ENCODE measurements at places on chromosomes 4 and X. TPM values are rescaled to one million over a fixed set of nuclear protein-coding genes. Genes with fewer than 3 reads are reported as not detected.

DNA sequence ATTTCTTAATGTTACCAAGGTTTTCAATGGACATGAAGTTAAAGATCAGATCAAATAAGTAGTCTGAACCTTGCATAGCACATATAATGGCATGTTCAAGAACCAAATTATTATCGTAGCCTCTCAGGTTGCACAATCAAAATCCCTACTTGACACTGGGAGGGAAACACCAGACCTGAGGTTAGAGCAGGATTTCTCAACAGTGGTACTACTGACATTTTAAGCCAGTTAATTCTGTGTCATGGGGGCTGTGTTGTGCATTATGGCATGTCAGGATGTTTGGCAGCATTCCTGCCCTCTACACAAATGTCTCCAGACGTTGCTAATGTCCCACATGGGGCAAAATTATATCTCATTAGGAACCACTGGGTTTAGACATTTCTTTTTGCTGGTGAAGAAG, 20.8 kb downstream of the RLIM start:
- DNase-seq: no peak

DNA sequence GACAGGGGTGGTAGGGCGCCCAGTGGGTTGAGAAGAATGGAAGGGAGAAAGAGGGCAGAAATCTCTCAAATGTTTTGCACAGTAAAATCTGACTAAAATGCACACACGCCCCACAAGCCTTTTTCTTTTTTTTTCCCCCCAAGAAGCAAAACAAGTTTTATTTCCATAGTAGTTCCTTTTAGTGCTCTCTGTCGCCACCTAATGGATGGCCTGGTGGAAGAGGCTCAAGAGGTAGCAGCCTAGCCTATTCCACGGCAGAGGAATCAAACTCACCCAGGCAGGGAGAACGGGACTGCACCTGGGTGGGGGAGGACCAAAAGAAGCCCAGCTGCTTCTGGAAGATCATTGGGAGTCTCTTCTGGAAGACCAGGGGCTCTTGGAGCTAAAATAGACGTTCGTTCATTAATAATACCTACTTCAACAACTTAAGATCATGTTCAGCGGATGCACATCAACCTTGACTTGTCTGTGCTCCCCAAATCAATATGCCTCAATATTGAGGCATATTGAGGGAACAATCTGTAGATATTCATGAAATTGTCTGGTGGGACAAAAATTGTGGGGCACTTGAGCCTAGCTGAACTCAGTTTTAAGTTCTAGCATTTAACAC, 31.6 kb upstream of the IRAK1 start:
- peak; percentile 94 for DNase-seq

- no peak for DNase-seq
Observed at GRCh38 chr4:140344101-140344500, 29.3 kb upstream of the SCOC start.

DNA sequence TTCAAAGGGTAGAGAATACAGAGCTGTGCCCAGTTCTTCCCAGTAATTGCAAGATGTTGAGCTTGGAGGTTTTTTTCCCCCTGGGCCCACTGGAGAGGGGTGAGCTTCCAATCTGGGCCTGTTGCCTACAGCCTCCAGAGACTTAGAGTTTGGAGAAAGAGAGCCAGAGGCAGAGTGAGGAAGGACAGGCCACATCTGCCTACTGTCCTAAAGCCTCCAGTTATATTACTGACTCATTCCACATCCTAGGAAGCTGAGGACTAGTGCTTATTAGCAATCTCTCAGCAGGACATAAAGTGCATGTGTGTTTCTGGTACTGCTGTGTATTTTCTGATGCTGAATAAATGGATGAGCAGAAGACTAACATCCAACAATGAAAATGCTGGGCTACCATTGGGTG, 181.0 kb upstream of the MAMLD1 start:
- DNase-seq: no peak

- DNase-seq: no peak
Observed at GRCh38 chr4:186485561-186486062, 69.8 kb downstream of the MTNR1A start.

- DNase-seq: no peak
Observed at GRCh38 chr4:22323691-22324090, 192.2 kb downstream of the ADGRA3 start.

DNA sequence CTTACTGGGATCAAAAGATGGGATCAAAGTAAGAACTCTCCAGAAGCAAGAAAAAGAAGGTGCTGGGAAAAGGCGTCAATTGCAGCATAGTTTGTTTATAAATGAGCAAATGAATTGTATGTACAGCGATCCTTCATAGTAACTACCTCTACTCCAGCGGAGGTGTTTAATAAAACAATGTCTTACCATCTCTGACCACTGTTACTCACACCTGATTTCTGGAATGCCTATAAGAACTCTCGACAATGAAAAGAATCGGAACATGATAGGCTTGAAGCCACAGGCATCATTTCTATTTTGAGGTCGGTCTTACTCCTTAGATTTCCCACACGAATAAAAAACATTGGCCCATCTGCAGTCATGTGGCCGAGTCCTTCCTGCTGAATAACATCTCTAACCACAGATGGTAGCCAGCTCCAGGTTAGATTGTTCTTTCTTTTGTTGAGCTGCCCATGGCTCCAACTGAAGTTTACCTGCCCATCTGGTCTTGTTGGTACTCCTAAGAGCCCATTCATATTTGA, 67.6 kb downstream of the CLDN34 start:
- DNase-seq: no peak

DNA sequence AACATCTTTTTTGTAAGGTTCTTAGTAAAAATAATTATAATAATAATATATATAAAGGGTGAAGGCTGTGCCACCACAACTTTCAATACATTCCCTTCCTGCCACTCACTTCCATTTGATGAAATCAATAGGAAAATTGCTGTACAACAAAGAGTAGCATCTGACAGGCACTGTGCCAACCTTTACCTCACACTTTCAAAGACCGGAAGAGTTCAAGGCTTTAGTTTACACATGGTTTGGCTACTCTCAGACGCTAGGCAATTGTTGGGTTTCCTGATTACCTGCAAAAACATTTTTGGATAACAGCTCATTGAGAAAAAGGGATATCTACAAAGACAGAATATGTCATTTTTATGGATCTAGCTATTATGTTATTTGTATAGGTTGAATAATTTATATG, 5.5 kb upstream of the ING2 start:
- DNase-seq: no peak

DNA sequence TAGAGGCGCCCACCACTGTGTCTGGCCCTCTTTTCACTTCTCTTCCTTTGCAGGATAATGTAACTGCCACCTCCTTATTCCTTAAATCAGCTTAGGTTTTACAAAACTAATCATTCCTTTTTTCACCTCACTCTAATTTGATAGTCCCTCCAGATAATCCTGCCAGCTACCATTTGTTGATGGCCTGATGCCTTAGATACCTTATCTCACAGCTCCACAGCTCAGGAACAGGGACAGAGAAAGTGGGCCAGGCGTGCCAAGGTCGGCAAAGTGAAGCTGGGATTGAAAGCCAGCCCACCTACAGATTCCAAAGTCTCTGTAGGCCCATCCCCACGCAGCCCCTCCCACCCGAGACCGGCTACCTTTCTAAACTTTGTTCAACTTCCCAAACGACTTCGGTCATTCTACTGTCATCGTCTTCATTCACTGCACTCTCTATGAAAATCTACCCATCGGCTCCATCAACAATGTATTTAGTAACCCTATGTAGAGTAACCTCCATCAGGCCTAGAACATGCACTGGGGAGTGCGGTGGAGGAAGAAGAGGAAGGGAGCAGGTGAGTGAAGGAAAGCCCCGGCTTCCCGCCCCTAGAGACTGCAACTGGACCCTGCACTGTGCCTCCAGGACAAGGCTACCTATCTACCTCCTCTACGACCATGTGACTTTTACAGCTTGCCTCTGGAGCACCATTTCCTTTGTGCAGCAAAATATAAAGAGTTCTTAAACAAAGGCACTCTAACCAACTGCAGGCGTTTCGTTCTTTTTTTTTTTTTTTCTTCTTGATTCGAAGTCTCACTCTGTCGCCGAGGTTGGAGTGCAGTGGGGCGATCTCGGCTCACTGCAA, 1.5 kb downstream of the CASP6 start:
- no peak for DNase-seq

- DNase-seq: no peak
Observed at GRCh38 chr4:3483471-3483921, 20.4 kb downstream of the DOK7 start.

- DNase-seq: no peak
Observed at GRCh38 chr4:99043346-99043745, 45.2 kb downstream of the ADH5 start.

- DNase-seq: no peak
Observed at GRCh38 chr4:133694416-133694815, 507.2 kb downstream of the PABPC4L start.

- no peak for DNase-seq
Observed at GRCh38 chr4:86961116-86961515, 26.3 kb downstream of the AFF1 start.

DNA sequence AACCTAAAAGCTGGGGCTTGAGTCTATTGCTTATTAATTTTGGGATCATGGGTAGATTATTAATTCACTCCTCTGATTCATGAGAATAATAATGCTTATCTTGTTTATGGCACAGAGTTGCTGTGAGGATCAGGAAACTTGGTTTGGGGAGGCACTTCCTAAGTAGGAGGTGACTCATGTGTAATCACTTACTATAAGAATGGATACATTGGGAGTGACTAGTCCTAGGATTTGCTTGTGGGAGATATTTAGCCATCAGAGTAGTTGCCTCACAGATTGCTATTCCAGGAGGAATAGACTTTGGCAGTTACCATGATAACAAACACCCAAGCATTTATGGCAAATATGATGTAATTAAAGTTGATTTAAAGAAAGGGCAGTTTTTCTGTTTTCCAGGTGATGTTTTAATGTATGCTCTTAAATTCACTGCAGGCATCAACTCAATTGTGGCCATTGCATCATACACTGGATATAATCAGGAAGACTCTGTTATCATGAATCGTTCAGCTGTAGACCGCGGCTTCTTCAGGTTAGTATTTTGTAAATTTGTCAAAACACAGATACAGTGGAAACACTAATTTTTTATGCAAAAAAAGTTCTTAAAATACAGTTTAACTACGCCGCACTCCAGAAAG, 41.9 kb downstream of the POLR2B start:
- no peak for DNase-seq

- no peak for DNase-seq
Observed at GRCh38 chr4:79473439-79473724, 65.4 kb upstream of the GK2 start.

Gene MAGEB4
- not detected for total RNA-seq

Gene ARHGAP10
- 57.5 TPM for total RNA-seq

Gene RPS3A
- 3,462 TPM for total RNA-seq

Gene ARMCX1
- total RNA-seq: 13.7 TPM

Gene SPANXD
- not detected for total RNA-seq

Gene MAGEE2
- total RNA-seq: not detected

Gene GAGE13
- not detected for total RNA-seq

Gene MSX1
- total RNA-seq: 20.5 TPM

Gene PNMA3
- total RNA-seq: 0.32 TPM

Measured in omental fat pad (tissue), 4 donors.